GOT3 (cell line): ENCODE measurements at places on chromosomes 2 and 18.

- no peak for DNase-seq
These were observed 45.4 kb downstream of the ST8SIA5 start for GRCh38 chr18:46711444-46711863.

- DNase-seq, result no peak
These were observed 14.9 kb upstream of the OR6B3 start for GRCh38 chr2:240068193-240068592.

GRCh38 chr2:127044977-127045661, 61.8 kb downstream of the BIN1 start:
- no peak for DNase-seq

DNA sequence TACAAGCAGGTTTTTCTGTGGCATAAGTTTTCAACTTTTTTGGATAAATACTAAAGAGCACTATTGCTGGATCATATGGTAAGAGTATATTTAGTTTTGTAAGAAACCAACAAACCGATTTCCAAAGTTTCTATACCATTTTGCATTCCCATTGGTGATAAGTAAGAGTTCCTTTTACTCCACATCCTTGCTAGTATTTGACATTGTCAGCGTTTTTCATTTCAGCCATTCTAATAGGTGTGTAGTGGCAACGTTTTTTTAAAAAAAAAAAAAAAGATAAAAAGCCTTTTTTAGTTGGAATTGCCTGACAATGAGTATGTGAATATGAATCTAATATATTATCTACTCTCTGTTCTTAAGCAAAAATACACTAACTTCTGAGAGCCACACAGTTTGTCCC, 185.9 kb downstream of the AGPS start:
- no peak for DNase-seq

- DNase-seq, result no peak
These were observed 15.9 kb downstream of the FAM171B start for GRCh38 chr2:186709529-186710450.

GRCh38 chr2:8598295-8599165, 83.3 kb upstream of the ID2 start:
- DNase-seq, result peak; percentile 10

DNA sequence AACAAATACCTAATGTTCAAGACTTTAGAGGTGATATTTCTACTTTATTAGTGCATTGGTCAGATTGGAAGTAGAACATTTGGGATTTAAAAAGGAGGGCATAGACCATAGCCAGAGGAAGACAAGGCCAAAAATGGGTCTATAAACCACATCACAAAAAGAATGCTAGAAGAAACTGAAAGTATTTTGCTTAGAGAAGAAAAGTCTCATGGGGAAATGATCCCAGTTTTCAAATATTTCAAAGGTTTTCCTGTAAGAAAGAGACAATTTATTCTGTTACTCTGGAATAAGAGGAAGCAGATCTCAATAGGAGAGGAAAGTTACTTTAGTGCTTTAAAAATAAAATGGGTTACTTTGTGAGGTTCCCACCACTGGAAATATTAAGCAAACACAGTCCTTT, 341.4 kb downstream of the TNS1 start:
- DNase-seq, result no peak

GRCh38 chr2:160666154-160667060, 172.8 kb upstream of the RBMS1 start:
- no peak for DNase-seq

DNA sequence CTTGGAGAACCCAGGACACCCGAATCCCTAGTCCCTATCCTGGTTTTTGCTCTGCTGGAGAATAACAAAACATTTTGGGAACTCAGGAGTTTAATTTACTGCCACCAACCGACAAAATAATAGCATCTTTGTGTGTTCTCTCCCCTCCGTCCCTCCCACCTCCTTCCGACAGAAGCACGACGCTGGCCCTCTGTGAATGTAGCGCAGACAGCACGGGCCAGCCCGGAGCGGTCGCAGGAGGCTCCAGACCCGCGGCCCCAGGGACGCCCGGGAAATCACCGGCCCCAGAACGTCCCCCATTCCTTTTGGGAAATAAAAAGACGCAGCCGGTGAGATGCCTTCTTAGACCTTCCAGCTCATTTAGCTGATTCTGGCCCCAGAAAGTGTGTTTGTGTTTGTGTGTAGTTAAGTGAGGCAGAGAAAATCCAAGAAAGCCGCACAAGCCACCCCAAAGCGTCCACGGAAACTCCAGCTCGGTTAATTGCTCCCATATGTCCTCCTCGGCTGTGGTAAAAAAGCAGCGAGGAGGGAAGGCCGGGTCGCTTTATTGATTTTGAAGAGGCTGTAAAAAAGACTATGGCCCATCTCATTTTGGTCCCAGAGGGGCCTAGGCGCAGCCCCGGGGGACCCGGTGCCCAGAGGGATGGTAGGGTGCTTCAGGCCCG, 577 bp upstream of the TANC1 start:
- DNase-seq, result no peak

DNA sequence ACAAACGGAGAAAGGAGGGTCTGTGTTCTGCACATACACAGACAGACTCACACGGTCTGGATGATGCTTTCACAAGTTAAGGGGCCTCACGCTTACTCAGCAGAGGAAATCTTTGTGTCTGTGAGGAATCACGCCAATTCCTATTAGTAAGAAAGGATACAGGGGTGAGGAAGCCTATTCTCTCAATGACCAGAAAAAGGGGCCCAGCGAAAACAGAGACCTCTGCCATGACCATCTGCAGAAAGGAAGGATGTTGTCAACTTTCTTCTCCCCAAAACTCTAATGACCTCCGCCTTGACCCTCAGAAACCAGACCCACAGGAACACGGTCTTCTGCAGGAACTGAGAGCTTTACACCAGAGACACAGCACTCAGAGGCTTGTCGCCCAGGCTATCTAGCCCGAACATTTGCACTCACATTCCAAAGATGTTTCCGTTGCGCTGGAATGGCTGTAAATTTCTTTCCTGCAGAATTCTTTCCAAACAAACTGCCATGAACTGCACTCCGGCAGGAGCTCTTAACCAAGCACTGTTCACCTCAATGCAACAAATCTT, 186.3 kb downstream of the TCF4 start:
- no peak for DNase-seq

DNA sequence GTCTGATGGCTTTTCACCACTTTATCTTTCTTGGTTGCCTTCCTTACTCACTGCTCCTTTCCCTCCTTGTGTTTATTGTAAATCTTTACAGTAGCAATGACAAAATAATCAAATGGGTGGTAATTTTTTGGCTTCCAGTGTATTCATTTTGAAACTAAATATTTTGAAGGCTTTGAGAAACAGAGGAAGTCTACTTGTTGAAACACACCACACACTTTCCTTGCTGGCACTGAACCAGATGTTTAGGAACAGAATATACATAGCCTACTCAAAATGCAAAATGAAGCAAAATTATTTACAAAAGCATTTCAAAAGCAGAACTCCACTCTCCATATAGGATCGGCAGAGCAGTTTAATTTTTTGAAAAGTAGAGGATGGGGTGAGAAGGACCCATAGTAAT, 189.8 kb downstream of the LTBP1 start:
- no peak for DNase-seq

DNA sequence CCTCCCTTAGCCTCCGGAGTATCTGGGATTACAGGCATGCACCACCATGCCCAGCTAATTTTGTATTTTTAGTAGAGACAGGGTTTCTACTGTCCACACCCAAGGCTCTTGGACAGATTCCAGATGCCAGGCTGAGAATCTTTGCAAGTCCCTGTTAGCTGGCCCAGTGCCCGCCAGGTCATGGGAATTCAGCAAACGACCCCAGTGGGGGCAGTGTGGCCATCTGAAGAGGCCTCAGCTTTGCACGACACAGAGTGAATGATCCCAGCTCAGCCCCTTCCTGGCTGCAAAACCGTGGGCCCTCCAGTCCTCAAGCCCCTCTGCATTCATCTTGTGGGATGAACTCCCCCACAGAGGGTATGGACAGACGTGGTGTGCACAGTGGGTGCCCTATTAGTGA, 179.5 kb upstream of the ID2 start:
- no peak for DNase-seq

DNA sequence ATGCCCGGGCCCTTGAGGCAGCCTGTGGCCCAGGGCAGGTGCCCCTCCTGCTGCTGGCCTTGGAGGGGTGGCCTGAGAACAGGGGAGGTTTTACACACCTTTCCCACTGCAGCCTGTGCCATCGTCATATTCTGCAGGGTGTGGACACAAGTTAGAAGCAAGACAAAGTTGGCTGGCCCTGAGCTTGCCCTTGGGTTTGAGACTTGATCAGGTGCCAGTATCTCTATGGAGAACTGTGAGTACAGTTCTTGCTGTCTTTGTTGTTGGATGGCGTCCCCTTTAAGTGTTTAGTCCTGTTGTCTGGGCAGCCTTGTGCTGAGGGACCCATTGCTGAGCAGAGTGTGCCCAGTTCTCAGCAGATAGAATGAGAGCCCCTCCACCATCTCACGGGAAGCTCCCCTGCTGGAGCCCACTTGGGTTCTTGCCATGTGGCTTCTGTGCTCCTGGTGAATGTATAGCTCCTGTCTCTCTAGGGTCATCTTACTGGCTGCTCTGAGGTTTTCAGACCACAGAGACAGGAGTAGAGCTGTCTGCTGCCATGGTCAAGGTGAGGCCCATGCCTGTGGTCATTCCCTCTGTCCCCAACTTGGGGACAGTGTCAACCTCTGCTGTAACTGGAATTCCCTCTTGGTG, 115.9 kb downstream of the SH3RF3 start:
- no peak for DNase-seq

GRCh38 chr2:181431674-181432073, 25.5 kb upstream of the ITGA4 start:
- DNase-seq, result no peak
